ENCODE measurements at places on chromosomes 2 and 18. TPM values are rescaled to one million over a fixed set of nuclear protein-coding genes. Genes with fewer than 3 reads are reported as not detected.

The GNLY gene
- 1,108 TPM for polyA plus RNA-seq

- no peak overlapping the region for H3K27ac ChIP-seq
- no peaks in the 10 kb centered on the region for H3K4me1 ChIP-seq
- peaks cover 15% of the 10 kb centered on the region for H3K36me3 ChIP-seq
- H3K27me3 ChIP-seq = peaks cover 57% of the 10 kb centered on the region
Observed at GRCh38 chr2:196591004-196591403, 48.5 kb upstream of the CCDC150 start.

The ASXL3 gene
- not detected for polyA plus RNA-seq

The GKN2 gene
- not detected for polyA plus RNA-seq

- H3K36me3 ChIP-seq = peaks cover 2% of the 10 kb centered on the region
- no peak overlapping the region for H3K4me3 ChIP-seq
- no peak overlapping the region for H3K27ac ChIP-seq
- peak; percentile 15 for DNase-seq
- H3K4me1 ChIP-seq = no peaks in the 10 kb centered on the region
- H3K27me3 ChIP-seq = no peaks in the 10 kb centered on the region
Observed at GRCh38 chr2:10185755-10186154, 63.2 kb downstream of the RRM2 start.

DNA sequence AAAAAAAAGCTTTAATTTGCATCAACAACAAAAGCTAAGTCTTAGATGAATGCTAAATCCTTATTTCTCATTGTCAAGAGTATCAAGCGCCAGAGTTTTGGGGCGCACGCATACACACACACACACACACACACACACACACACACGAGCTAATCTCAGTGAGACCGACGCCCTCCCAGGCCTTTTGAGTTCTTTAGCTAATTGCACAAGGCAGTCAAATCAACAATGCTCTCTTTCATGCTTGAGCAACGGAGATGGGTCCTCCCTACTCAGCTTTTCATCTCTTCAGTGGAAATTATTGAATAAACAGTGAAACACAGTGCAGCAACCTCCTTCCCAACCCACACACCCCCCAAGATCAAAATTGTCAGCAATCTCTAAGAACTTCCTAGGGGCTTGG, 19.2 kb downstream of the GKN1 start:
- peaks cover 16% of the 10 kb centered on the region for H3K27me3 ChIP-seq
- H3K27ac ChIP-seq = no peak overlapping the region
- no peak overlapping the region for H3K4me3 ChIP-seq
- no peak for DNase-seq
- H3K4me1 ChIP-seq = no peaks in the 10 kb centered on the region
- no peaks in the 10 kb centered on the region for H3K36me3 ChIP-seq

- H3K27ac ChIP-seq = no peak overlapping the region
- H3K27me3 ChIP-seq = peaks cover 6% of the 10 kb centered on the region
- DNase-seq = no peak
- H3K4me3 ChIP-seq = no peak overlapping the region
- peaks cover 3% of the 10 kb centered on the region for H3K36me3 ChIP-seq
- peaks cover 12% of the 10 kb centered on the region for H3K4me1 ChIP-seq
Observed at GRCh38 chr2:158214431-158214830, 112.8 kb downstream of the UPP2 start.

- H3K27ac ChIP-seq = no peak overlapping the region
- peaks cover 62% of the 10 kb centered on the region for H3K4me1 ChIP-seq
- no peaks in the 10 kb centered on the region for H3K36me3 ChIP-seq
- no peaks in the 10 kb centered on the region for H3K27me3 ChIP-seq
- no peak overlapping the region for H3K4me3 ChIP-seq
Observed at GRCh38 chr2:109256921-109257320, 127.9 kb downstream of the SH3RF3 start.

GRCh38 chr18:27541293-27541692, 356.2 kb upstream of the CHST9 start:
- no peak overlapping the region for H3K4me3 ChIP-seq
- H3K27ac ChIP-seq = no peak overlapping the region
- no peak for DNase-seq
- no peaks in the 10 kb centered on the region for H3K36me3 ChIP-seq
- no peaks in the 10 kb centered on the region for H3K4me1 ChIP-seq
- no peaks in the 10 kb centered on the region for H3K27me3 ChIP-seq

DNA sequence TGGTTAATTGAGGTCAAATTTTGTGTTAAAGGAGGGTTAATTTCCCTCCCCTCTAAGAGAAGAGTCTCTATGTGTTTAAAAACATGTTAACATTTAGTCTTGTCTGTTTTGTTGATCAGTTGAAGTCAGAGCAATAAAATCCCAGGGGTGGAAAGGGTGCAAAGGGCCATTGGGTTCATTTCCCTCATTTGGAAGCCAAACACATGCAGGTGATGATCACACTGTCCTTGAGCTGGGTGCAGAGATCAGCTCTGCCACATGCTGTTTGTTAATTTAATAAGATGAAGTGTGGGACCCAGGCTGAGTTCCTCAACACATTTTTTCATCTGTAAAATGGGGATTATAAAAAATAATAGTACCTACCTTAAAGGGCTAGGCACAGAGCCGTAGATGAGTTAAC, 260.9 kb downstream of the LPIN1 start:
- no peak overlapping the region for H3K27ac ChIP-seq
- H3K27me3 ChIP-seq = no peaks in the 10 kb centered on the region
- H3K36me3 ChIP-seq = no peaks in the 10 kb centered on the region
- peaks cover 23% of the 10 kb centered on the region for H3K4me1 ChIP-seq
- DNase-seq = no peak
- H3K4me3 ChIP-seq = no peak overlapping the region

- H3K27ac ChIP-seq = peak overlapping the region; percentile 65
- no peak for DNase-seq
- peaks cover 64% of the 10 kb centered on the region for H3K4me1 ChIP-seq
- no peaks in the 10 kb centered on the region for H3K36me3 ChIP-seq
Observed at GRCh38 chr2:234305846-234306245, 191.0 kb downstream of the ARL4C start.

DNA sequence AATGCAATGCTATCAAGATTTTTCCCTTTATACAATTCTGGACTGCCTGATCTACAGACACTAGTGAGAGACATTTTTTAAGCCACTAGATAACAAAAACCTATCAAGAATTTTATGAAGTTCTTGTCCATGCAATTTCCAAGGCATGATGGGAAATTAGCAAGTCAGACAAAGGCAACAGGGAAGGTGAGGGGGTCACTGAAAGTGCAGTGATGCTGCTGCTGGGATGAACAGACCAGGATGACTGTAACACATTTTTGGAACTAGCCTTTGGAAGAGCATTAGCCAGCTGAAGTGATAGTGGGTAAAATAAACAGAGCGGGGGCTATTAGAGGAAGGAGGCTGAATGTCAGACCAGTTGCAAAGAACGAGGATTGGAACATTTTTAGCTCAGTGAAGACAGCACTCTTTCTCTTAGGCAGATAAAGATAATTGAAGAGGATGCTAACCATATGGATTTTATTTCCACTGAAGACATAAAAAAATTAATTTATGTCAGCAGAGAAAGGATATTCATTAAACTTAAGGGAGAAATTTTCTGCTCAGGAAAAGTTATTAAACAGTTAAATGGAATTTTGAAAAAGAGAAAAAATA, 17.9 kb downstream of the NRXN1 start:
- H3K27ac ChIP-seq = no peak overlapping the region
- H3K4me3 ChIP-seq = no peak overlapping the region
- H3K36me3 ChIP-seq = no peaks in the 10 kb centered on the region
- H3K27me3 ChIP-seq = no peaks in the 10 kb centered on the region
- H3K4me1 ChIP-seq = no peaks in the 10 kb centered on the region

- peak overlapping the region; percentile 97 for H3K27ac ChIP-seq
- H3K27me3 ChIP-seq = no peaks in the 10 kb centered on the region
- peak overlapping the region; percentile 99 for H3K4me3 ChIP-seq
- peaks cover 24% of the 10 kb centered on the region for H3K4me1 ChIP-seq
Observed at GRCh38 chr2:63842149-63843061, 709 bp downstream of the UGP2 start.

The TEX44 gene
- not detected for polyA plus RNA-seq

DNA sequence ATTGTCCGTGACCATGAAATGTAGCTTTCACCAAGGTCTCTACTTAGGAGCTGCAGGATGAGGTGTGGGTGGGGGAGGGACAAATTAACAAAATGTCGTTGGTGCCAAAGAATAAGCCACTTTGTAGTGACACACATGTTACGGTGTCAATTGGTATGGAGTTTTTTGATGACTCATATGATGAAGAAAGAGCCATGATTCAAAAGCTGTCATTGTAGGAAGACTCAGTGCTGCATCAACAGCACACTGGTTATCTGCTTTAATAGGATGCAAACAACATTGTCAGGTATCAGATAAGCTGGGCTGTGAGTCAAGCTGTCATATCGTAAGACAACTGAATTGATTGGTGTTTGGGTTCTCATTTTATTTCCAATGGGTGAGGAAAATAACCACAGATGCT, 36.6 kb upstream of the BOD1L2 start:
- peaks cover 24% of the 10 kb centered on the region for H3K27me3 ChIP-seq
- H3K4me3 ChIP-seq = no peak overlapping the region
- H3K4me1 ChIP-seq = no peaks in the 10 kb centered on the region
- peaks cover 8% of the 10 kb centered on the region for H3K36me3 ChIP-seq
- no peak overlapping the region for H3K27ac ChIP-seq
- no peak for DNase-seq

DNA sequence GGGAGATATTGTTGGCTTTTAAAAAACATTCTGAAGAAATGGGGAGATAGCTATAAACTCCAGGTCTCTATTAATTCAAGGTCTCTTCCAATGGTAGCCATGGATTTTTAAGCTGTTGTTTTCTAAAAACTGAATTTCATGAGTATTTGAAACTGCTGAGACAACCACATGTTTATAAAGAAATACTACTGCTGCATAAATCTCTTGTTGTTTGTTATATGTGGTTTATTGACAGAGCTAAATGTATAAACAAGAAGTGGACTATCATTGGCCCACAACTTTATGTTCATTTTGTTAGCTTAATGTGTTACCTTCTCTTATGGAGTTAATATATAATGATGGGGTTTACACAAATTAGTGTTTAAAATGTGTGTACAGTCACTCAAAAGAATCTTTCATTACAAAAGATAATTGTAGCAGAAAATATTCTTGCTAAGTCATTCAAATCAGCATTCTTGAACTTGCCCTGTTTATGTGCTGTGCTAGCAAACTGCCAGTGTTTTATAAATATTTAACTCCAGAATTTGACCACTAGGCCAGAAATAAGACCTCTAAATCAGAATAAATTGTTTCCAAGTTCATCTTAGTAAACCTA, 242.1 kb downstream of the TMX3 start:
- peaks cover 4% of the 10 kb centered on the region for H3K27me3 ChIP-seq
- H3K36me3 ChIP-seq = no peaks in the 10 kb centered on the region
- H3K27ac ChIP-seq = no peak overlapping the region
- DNase-seq = no peak
- H3K4me1 ChIP-seq = no peaks in the 10 kb centered on the region

DNA sequence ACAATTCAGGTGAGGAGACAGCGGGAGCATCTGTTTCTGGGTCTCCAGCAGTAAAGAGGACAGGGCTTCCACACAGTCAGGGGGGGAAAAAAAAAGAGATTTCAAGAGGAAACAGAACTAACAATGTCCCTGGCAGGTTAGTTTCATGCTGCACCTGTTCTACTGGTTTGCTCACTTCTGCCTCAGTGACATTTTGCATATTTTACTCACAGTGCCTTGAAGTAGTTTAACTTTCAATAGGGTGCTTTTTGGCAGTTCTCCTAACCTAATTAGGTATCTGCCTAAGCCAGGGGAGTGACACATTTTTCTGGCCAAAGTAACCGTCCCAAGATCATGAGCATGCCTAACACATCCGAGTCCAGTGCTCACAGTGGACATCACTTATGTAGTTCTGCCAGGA, 109.0 kb upstream of the ALK start:
- no peak overlapping the region for H3K27ac ChIP-seq
- peaks cover 17% of the 10 kb centered on the region for H3K27me3 ChIP-seq
- no peaks in the 10 kb centered on the region for H3K36me3 ChIP-seq
- no peak for DNase-seq

The GDF7 gene
- 0.05 TPM for polyA plus RNA-seq

DNA sequence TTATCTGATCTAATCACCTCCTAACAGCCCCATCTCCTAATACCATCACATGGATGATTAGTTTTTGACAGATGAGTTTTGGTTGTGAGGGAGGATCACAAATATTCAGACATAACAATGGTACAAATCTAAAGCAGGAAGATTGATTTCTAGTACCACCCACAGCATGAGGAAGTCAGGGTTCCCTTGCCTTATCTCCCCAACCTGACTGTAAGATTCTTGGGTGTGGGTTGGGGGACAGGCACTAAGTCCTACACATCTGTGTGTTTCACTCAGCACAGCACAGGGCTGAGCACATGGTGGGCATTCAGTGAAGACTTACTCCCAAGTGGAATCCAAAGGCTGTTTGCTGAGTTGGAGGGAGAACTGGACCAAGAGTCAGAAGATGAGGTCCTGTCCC, 93.8 kb upstream of the CXCR4 start:
- H3K36me3 ChIP-seq = peaks cover 18% of the 10 kb centered on the region
- H3K27me3 ChIP-seq = no peaks in the 10 kb centered on the region
- peak overlapping the region; percentile 92 for H3K27ac ChIP-seq
- no peak for DNase-seq
- H3K4me1 ChIP-seq = peaks cover 84% of the 10 kb centered on the region
- H3K4me3 ChIP-seq = peak overlapping the region; percentile 40

The NT5DC4 gene
- polyA plus RNA-seq = not detected

GRCh38 chr2:9656270-9656766, 25.5 kb upstream of the YWHAQ start:
- H3K36me3 ChIP-seq = no peaks in the 10 kb centered on the region
- no peaks in the 10 kb centered on the region for H3K4me1 ChIP-seq
- DNase-seq = no peak
- H3K27me3 ChIP-seq = no peaks in the 10 kb centered on the region

The MSTN gene
- polyA plus RNA-seq = 0.16 TPM

The IL1F10 gene
- not detected for polyA plus RNA-seq

DNA sequence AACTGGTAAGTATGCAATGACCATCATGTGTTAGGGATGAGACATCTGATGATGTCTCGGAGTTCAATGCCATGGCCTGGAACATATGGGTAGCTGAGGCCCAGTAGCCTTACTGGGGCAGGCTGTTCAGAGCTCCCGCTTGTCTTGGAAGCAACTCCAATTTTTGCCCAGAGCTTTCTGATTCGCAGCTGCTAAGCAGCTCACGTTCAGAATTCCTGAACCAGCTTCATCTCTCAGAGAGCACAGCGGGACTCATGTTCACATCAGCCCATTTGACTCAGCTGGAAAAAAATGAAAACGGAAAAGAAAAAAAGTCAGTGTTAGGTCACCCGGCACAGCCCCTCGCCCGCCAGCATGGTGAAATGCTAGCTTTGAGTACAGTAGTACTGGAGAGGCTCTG, 16.8 kb upstream of the LRATD1 start:
- no peaks in the 10 kb centered on the region for H3K36me3 ChIP-seq
- no peak for DNase-seq
- no peak overlapping the region for H3K27ac ChIP-seq
- H3K4me1 ChIP-seq = no peaks in the 10 kb centered on the region
- peaks cover 17% of the 10 kb centered on the region for H3K27me3 ChIP-seq

GRCh38 chr18:74299746-74300145, 8.0 kb upstream of the CYB5A start:
- no peak for DNase-seq
- H3K27ac ChIP-seq = no peak overlapping the region
- no peaks in the 10 kb centered on the region for H3K36me3 ChIP-seq
- no peaks in the 10 kb centered on the region for H3K4me1 ChIP-seq
- H3K27me3 ChIP-seq = peaks cover 12% of the 10 kb centered on the region
- H3K4me3 ChIP-seq = no peak overlapping the region

The KCNG2 gene
- polyA plus RNA-seq = not detected

All from naive thymus-derived CD8-positive, alpha-beta T cell (primary cell).